Cortex of kidney (tissue), 1 donor: ENCODE measurements at places on chromosomes 11 and 22.

DNA sequence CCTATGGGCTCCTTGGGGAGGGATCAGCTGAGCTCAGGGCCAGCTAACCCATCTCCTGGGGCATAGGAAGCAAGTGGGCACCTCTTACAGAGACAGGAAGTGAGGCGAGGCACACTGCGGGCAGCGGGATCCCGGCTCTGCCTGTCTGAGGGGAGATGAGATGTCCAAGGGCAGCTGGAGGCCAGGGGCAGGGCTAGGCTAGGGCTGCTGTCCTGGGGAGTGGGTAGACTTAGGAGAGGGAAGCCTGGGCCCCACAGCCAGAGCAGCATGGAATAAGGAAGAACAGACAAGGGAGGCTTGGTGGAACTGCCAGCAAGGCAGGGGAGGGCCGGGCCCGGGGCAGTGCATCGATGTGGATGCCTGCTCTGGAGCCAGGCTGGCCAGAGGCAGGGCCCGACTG lies 76.3 kb downstream of the MORC2 start:
- DNase-seq: no peak

DNA sequence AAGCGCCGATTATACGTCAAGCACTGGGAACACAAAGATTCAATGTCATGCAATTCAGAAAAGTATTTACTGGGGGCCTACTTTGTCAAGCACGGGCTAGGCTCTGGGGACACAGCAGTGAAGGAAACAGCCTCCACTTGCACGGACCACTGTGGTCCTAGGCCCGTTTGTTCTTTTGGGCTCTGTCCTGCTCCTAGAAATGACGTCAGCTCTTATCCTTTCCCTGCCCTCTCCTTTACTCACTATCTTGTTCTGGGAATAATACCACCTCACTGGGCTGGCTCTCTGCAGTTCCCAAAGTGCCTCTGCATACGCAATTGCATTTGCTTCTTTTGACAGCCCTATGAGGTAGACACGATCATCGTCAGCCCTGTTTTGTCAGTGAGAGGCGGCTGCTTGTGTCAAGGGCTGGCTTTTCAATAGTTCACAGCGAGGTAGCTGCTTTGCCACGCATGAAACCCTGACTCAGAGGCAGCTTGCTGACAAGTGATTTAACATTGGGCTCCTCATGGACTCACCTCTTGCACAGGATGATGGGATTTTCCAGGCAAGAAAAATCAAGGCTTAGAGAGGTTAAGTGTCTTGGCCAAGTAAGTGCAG lies 22.9 kb upstream of the IGSF22 start:
- no peak for DNase-seq

DNA sequence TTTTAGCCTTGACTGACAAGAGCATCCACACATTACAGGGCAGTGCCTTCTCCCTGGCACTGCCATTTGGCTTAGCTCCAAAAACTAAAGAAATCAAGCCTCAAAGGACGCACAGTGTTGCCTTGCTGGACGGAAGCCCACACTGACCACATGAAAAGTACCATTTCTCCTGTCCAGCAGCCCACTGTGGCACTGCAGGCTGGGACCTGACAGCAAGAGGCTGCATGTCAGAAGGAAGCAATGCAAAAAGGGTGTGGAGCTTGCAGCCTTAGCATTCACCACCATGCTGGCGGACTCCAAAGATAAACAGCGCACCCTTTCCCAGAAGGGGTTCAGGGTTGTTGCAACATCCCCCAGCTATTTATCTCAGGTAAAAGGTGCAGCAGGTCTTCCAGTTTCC lies 109.3 kb upstream of the BMAL1 start:
- DNase-seq: no peak

GRCh38 chr11:59957094-59957493 lies 6.7 kb upstream of the OOSP4A start:
- no peak for DNase-seq

- no peak for DNase-seq
Observed at GRCh38 chr11:2428322-2428795, 16.0 kb downstream of the TRPM5 start.
